ENCODE measurements at places on chromosomes 5 and 9.
A peak's percentile ranks its signal among the peaks of the same experiment; 100 is the strongest.

DNA sequence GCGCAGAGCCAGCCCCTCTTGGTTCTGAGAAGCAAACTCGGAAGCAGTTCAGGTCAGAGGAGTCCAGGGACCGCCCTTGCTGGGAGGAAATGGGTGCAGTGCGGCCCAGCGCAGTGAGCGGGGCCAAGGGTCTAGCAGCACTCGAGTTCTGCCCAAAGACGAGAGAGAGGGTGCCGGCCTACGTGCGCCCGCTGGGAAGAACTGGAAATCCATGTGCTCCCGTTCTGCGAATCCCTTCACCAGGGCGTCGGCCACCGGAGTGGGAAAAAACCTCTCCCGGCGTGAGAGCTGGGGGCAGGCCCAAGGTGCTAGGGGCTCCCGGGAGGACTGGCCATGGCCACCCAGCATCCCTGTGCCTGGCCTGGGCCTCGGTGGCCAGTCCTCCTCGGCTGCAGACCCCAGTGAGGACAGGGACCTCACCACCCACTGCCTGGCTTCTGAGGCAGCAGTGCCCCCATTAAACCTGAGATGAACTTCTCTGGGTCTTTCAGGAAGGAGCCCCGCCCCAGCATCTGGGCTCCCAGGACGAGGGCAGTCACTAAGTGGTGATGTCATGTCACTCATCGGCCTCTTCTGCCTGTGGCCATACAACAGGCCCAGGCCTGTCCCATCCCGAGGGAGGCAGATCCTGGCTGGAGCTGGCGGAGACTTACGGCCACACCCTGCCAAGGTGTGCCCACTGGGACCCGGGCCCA lies 10.6 kb downstream of the TMEM250 start:
- peak; percentile 74 for DNase-seq

DNA sequence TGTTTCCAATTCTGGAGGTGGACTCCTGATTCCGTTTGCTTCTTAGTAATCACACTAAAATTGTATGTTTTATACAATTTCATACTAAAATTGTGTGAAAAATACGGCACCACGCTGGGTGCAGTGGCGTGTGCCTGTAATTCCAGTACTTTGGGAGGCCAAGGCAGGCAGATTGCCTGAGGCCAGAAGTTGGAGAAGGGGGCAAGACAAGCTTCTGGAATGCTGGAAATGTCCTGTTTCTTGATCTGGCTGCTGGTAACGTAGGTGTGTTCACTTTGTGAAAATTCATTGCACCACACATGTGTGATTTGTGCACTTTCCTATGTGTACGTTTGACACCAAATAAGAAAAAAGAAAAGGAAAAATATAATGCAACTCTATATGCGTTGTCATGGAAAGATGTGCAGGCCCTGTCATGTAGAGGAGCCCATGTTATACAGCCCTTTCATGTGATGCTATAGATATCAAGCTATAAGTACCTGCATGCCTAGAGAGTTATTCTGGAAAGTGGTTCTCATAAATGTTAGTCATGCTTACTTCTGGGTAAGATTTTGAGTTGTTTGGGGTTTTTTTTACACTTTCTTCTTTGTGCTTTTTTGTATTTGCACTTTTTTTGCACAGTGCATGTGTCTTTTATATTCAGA lies 119.9 kb downstream of the TMEM174 start:
- no peak for DNase-seq

DNA sequence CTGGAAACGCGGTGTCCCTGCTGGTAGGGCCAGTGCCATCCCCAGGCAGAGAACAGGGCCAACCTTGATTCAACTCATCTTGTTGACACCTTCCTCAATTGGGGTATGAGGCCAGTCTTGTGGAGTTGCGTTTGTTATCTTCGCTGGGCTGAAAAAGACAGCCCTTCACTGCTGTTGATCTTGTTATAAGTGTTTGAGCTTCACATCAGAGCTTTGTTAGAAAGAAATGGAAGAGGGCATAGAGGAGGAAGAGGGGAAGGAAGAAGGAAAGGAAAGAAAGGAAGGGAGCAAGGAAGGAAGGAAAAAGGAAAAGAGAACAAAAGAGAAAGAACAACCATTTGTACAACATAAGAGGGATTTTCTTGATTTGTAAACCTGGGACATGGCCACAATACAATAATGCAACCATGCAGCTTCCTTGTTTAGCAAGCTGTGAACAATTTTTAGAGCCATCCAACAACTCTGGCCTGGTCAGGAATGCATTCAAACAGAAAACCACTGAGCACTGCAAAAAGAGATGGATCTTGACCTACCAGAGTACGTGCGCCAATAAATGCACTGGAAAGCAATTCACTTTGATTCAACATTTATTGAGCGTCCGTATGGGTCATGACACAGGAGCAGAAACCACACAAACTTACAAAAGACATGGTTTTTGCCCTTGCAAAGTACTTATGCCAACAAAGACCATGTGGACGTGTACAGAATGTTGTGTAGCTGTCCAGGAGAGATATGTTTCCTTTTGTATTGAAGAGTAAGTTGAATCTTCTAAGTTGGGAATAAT lies 152.9 kb downstream of the TLE1 start:
- no peak for DNase-seq

GRCh38 chr9:69019808-69020207 lies 5.9 kb upstream of the PRKACG start:
- no peak for DNase-seq

DNA sequence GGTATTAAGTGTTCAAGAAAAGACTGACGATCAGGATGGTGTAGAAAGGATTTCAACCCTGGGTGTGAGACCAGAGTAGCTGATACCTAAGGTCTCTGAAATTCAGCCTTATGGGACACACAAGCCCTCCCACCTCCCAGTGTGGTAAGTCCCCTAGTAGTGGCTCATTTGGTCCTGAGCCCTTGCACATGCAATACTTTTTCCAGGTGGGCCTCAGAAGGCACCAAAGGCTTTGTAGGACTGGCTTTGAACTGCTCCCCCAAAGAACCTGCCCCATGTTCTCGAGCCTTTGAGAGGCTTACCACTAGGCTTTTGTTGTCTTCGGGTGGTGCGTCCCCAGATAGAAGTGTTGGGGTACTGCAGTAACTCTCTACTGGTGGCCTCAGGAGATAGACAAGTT lies 803 bp downstream of the GARIN3 start:
- no peak for DNase-seq

DNA sequence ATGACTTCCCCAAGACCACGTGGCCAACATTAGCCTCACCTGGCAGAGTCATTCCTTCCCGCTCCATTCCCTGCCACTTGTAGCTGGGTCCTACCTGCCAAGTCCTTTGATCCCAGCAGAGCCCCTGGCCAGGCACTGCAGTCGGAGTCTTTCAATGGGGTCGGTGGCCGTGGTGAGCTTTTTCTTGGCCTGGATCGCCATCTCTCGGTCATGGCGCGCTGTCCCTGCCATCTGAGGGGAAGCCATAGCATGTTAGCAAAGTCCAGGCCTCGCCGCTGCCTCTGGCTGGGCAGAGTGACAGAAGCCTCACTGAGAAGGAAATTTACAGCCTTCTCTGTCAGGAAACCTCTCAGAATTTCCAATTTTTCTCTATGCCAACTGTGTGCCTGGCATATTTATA lies 17.5 kb downstream of the CAPSL start:
- DNase-seq: no peak

DNA sequence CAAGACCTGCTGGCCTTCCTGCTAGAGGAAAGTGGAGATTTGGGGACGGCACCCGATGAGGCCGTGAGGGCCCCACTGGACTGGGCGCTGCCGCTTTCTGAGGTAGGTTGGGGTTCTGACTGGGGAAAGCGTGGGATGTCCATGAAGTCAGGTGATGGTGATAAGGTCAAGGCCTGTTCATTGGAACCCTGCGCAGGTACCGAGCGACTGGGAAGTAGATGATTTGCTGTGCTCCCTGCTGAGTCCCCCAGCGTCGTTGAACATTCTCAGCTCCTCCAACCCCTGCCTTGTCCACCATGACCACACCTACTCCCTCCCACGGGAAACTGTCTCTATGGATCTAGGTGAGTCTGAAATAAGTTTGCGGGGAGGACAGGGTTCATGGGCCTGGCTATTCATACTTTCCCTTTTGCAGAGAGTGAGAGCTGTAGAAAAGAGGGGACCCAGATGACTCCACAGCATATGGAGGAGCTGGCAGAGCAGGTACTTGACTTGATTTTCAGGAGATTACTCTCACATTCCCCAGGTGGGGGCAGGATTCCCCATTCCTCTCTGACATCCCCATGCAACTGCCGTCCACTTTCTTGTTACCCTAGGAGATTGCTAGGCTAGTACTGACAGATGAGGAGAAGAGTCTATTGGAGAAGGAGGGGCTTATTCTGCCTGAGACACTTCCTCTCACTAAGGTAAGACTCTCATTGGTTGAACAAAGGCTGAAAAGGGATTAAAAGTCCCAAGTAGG lies 505 bp downstream of the CREB3 start:
- peak; percentile 65 for DNase-seq

DNA sequence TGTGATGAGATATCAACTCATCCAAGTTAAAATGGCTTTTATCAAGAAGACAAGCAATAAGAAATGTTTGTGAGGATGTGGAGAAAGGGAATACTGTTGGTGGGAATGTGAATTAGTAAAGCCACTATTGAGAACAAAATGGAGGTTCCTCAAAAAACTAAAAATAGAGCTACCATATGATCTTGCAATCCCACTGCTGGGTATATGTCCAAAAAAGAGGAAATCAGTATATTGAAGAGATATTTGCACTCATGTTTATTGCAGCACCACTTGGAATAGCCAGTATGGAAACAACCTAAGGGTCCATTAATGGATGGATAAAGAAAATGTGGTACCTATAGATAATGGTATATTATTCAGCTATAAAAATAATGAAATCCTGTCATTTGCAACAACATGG lies 25.1 kb downstream of the PPIP5K2 start:
- DNase-seq: no peak

- no peak for DNase-seq
Measured at GRCh38 chr9:114820776-114821501, 15.1 kb upstream of the TNFSF15 start.

GRCh38 chr9:137312852-137313325 lies 10.8 kb upstream of the NRARP start:
- no peak for DNase-seq

GRCh38 chr5:127398508-127398907 lies 107.9 kb downstream of the MEGF10 start:
- no peak for DNase-seq
